Ovary (tissue), 10 donors: ENCODE measurements at places on chromosomes 3 and 15.

GRCh38 chr3:168517249-168518071 lies 421.7 kb upstream of the GOLIM4 start:
- no peaks in the 10 kb centered on the region for H3K36me3 ChIP-seq
- H3K4me3 ChIP-seq, result no peak overlapping the region
- H3K4me1 ChIP-seq, result no peaks in the 10 kb centered on the region
- H3K27me3 ChIP-seq, result no peaks in the 10 kb centered on the region
- DNase-seq, result no peak
- H3K27ac ChIP-seq, result no peak overlapping the region

GRCh38 chr15:60026555-60026954 lies 22.4 kb downstream of the FOXB1 start:
- H3K36me3 ChIP-seq, result no peaks in the 10 kb centered on the region
- no peak overlapping the region for H3K27ac ChIP-seq
- DNase-seq, result peak; percentile 35
- H3K27me3 ChIP-seq, result no peaks in the 10 kb centered on the region
- H3K4me1 ChIP-seq, result peaks cover 10% of the 10 kb centered on the region
- H3K4me3 ChIP-seq, result no peak overlapping the region

DNA sequence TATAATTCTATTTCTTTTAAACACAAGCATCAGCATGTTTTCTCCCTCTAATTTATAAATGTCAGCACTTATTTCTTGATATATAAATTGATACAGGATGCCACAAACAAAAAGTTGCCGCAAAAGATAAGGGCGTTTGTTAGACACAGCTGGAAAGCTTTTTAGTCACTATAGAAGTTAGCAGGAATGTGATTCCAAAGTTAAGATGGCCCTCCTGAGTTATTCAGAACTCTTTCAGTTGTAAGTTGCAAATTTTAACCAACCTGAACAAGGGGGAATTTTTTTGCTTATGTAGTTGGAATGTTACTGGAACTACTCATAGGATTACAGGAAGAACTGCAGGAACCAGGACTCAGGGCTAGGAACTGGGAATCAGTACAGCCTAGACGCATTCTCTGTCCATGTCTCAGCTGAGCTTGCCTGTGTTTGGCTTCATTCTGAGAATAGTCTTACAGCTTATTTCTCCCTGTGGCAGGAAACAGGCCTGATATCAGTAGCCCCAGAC lies 166.3 kb downstream of the VGLL4 start:
- no peaks in the 10 kb centered on the region for H3K27me3 ChIP-seq
- peaks cover 14% of the 10 kb centered on the region for H3K4me1 ChIP-seq
- H3K27ac ChIP-seq, result peak overlapping the region; percentile 57
- H3K36me3 ChIP-seq, result no peaks in the 10 kb centered on the region
- DNase-seq, result no peak
- no peak overlapping the region for H3K4me3 ChIP-seq

DNA sequence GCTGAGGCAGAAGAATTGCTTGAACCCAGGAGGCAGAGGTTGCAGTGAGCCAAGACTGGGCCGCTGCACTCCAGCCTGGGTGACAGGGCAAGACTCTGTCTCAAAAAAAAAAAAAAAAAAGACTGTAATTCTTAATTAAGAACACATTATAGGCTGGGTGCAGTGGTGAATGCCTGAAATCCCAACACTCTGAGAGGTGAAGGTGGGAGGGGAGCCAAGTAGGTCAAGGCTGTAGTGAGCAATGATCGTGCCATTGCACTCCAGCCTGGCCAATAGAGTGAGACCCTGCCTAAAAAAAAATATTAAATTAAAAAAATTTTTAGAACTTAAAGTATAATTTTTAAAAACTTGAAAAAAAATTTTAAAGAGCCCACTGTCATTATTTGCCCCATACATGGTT lies 13.4 kb upstream of the ARPIN start:
- H3K4me1 ChIP-seq, result no peaks in the 10 kb centered on the region
- no peak for DNase-seq
- H3K36me3 ChIP-seq, result no peaks in the 10 kb centered on the region

DNA sequence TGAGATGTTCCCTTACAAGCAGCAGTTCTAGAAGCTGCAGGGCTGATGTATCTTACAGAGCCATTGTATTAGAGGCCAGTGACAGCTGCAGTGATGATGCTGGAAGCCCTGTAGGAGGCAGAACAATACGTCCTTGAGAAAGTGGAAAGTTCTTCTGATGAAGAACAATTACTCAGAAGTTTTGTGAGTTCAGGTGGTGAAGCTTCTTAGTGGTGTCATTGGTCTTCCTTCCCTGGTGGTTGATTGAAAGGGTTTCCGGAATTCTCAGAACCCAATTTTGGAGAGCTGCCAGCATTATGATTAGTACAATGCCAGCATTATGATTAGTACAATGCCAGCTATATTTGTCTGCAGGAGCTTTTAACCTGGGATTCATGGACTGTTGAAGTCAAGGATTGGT lies 356.4 kb downstream of the MFSD1 start:
- no peaks in the 10 kb centered on the region for H3K27me3 ChIP-seq
- H3K4me3 ChIP-seq, result no peak overlapping the region
- H3K27ac ChIP-seq, result no peak overlapping the region
- H3K36me3 ChIP-seq, result no peaks in the 10 kb centered on the region
- no peaks in the 10 kb centered on the region for H3K4me1 ChIP-seq

DNA sequence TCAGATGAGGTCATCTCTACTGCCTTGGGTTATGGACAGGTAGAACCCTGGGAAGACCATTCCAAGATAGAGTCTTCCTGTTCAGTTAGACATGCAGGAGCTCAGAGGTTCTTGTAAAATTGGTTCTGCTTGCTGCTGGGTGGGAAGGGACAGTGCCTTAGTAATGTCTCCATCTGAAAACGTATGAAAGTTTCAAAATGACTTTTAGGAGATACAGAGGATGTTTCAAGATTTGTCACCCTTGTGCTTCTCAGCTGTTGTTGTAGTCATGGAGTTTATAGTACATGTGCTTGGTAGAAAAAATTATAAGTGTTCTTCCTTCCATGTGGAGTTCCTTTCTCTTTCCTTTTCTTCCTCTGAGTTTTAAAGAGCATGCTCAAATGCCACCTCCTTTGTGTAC lies 885.2 kb upstream of the CFAP20DC start:
- no peak overlapping the region for H3K27ac ChIP-seq
- DNase-seq, result no peak
- no peaks in the 10 kb centered on the region for H3K4me1 ChIP-seq
- H3K27me3 ChIP-seq, result no peaks in the 10 kb centered on the region
- H3K36me3 ChIP-seq, result no peaks in the 10 kb centered on the region

DNA sequence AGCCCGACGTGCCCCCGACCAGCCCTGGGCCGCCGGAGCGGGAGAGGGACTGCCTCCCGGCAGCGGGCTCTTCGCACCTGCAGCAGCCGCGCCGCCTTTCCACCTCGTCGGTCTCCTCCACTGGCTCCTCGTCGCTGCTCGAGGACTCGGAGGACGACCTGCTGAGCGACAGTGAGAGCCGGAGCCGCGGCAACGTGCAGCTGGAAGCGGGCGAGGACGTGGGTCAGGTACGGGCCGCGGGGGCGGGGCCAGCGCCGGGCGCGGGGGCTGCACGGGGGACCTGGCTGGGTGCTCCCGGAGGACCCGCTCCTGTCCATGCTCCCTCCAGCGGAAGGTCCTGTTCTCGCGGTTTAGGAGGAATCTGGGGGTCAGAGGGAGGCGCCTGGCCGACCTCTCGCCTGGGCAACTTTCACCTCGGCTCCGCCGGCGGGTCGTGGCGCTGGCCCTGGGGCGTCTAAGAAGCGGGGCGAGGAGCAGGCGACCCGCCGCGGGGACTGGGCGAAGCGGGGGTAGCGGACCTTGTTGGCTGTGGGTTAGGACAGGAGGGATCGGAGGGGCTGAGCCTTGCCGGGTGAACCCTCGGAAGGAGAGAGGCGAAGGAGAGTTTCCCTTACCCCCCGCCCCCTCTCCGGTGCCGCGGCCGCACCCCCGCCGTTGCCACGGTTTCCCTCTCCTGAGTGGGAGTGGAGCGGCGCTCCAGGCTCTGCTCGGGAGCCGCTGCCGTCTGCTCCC lies 682 bp downstream of the ITPKA start:
- no peaks in the 10 kb centered on the region for H3K36me3 ChIP-seq
- H3K27me3 ChIP-seq, result no peaks in the 10 kb centered on the region
- DNase-seq, result no peak
- no peak overlapping the region for H3K27ac ChIP-seq

DNA sequence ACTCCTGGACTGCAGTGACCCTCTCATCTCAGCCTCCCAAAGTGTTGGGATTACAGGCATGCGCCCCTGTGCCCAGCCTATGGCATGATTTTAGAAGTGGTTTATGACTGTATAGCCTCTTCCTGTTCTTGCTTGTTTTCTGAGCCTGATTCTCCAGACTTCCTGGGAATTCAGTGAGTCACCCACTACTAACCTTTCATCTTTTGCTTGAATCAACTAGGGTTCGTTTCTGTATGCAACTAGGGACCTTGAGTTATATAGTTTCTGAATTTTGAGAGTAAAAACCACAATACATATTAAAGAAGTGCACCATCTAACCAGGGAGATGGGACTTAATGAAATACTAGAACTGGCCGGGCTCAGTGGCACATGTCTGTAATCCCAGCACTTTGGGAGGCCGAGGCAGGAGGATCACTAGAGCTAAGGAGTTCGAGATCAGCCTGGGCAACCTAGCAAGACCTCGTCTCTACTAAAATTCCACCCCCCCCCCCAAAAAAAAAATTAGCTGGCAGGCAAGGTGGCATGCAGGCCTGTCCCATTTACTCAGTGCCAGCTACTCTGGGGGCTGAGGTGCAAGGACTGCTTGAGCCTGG lies 76.0 kb downstream of the ZNF609 start:
- H3K4me1 ChIP-seq, result peaks cover 7% of the 10 kb centered on the region
- no peak overlapping the region for H3K27ac ChIP-seq
- no peak for DNase-seq
- no peaks in the 10 kb centered on the region for H3K36me3 ChIP-seq
- H3K27me3 ChIP-seq, result no peaks in the 10 kb centered on the region

DNA sequence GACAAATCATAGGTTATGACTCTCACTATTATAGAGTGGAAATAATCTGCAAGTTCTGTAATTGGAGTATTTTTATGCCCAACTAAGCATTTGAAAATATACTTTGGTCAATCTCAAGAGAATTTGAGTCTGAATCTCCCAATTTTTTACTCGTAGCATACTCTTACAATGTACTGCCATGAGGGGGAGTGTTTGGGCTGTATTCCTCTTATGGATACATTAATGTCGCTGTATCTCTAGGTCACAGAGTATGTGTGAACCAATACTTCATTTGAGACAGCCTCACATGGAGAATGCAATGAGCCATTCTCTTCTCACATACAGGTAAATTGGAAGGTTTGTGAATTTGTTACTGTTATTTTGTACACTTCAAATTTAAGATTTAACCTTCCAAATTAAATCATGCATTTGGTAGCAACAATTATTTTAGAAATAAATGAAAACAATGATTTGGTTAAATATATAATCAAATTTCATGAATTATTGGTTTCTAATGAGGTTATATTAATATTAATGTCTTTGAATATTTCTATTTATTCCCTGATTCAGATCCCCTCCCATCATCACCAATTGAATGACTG lies 5.5 kb upstream of the CD200 start:
- H3K4me1 ChIP-seq, result no peaks in the 10 kb centered on the region
- H3K4me3 ChIP-seq, result no peak overlapping the region
- no peaks in the 10 kb centered on the region for H3K36me3 ChIP-seq
- DNase-seq, result no peak
- H3K27ac ChIP-seq, result no peak overlapping the region

DNA sequence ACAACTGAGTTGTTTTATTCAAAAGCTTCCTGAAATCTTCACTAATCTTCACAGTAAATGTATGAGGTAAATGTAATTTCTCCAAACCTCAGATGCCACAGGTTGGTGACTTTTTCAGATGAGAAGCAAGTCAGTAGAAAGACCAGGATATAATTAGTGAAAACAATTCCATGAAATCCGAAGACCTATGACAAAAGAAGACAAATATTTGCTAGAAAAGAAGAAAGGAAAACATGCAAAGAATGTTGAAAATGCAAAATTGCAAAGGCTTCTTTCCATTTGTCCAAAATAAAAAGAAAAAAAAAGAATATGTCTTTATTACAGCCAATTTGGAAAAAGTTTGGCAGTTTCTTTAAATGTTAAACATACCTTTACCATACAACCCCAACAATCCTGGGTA lies 88.3 kb upstream of the MYRIP start:
- no peak overlapping the region for H3K27ac ChIP-seq
- no peaks in the 10 kb centered on the region for H3K36me3 ChIP-seq
- no peaks in the 10 kb centered on the region for H3K4me1 ChIP-seq

- no peaks in the 10 kb centered on the region for H3K36me3 ChIP-seq
- no peak overlapping the region for H3K27ac ChIP-seq
- no peak overlapping the region for H3K4me3 ChIP-seq
- no peaks in the 10 kb centered on the region for H3K27me3 ChIP-seq
Measured at GRCh38 chr15:80179025-80179759, 26.4 kb downstream of the FAH start.
